ENCODE measurements at places on chromosomes 13 and 19. TPM values are rescaled to one million over a fixed set of nuclear protein-coding genes. Genes with fewer than 3 reads are reported as not detected.

Gene MRI1
- total RNA-seq: 56.2 TPM

Gene FRY
- total RNA-seq: 75.8 TPM

Gene RFC3
- 17.9 TPM for total RNA-seq

Gene ZNF600
- 7.9 TPM for total RNA-seq

Gene LPAR2
- total RNA-seq: 5.1 TPM

Gene MEIOSIN
- total RNA-seq: not detected

Gene F7
- not detected for total RNA-seq

Gene C19orf25
- 28.0 TPM for total RNA-seq

Gene NFKBIB
- total RNA-seq: 25.0 TPM

Gene ZNF667
- 1.6 TPM for total RNA-seq

Gene S1PR4
- total RNA-seq: 1.7 TPM

Gene ZGLP1
- 5.3 TPM for total RNA-seq

Gene ZFR2
- not detected for total RNA-seq

Gene ZNF550
- 8.4 TPM for total RNA-seq

Gene MBD3L3
- total RNA-seq: not detected

Gene CYP4F3
- not detected for total RNA-seq

Gene KLK14
- total RNA-seq: not detected

Gene UTP14C
- total RNA-seq: 10.9 TPM

Gene ZNF560
- total RNA-seq: not detected

Gene GRK1
- total RNA-seq: not detected

Gene METTL21C
- total RNA-seq: not detected

Gene ZNF528
- 16.1 TPM for total RNA-seq

Measured in endothelial cell of umbilical vein (primary cell).